ENCODE measurements at places on chromosomes 16 and 17. TPM values are rescaled to one million over a fixed set of nuclear protein-coding genes. Genes with fewer than 3 reads are reported as not detected.

CTRL gene
- total RNA-seq: 1.0 TPM

UBE2I gene
- total RNA-seq: 25.9 TPM

HOXB9 gene
- 1.0 TPM for total RNA-seq

DNA sequence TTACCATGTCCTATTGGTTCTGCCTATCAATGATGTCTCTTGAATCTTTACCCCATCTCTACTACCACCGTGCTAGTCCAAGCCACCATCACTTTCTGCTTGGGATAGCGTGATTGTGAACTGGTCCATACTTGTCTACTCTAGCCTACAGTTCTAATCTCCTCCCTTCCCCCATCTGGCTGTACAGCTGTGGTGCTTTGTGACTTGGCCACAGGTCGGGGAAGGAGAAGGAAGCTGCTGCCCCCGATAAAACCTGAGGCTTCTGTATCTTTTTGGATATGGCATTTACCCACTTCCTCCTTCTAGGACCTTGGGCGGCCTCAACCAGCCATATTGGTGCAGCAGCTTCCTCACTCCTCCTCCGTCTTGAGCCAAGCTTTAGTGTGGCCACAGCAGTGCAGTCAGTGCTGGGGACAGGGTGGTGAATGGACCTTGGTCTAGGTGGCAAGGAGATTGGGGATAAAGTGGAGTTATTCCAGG, 314 bp upstream of the ITGA2B start:
- no peaks in the 10 kb centered on the region for H3K36me3 ChIP-seq
- H3K27ac ChIP-seq: no peak overlapping the region
- DNase-seq: no peak
- H3K4me1 ChIP-seq: no peaks in the 10 kb centered on the region

All from uterus (tissue), 4 donors.